Small intestine (tissue), 16 donors: ENCODE measurements at places on chromosomes 16 and 17.

DNA sequence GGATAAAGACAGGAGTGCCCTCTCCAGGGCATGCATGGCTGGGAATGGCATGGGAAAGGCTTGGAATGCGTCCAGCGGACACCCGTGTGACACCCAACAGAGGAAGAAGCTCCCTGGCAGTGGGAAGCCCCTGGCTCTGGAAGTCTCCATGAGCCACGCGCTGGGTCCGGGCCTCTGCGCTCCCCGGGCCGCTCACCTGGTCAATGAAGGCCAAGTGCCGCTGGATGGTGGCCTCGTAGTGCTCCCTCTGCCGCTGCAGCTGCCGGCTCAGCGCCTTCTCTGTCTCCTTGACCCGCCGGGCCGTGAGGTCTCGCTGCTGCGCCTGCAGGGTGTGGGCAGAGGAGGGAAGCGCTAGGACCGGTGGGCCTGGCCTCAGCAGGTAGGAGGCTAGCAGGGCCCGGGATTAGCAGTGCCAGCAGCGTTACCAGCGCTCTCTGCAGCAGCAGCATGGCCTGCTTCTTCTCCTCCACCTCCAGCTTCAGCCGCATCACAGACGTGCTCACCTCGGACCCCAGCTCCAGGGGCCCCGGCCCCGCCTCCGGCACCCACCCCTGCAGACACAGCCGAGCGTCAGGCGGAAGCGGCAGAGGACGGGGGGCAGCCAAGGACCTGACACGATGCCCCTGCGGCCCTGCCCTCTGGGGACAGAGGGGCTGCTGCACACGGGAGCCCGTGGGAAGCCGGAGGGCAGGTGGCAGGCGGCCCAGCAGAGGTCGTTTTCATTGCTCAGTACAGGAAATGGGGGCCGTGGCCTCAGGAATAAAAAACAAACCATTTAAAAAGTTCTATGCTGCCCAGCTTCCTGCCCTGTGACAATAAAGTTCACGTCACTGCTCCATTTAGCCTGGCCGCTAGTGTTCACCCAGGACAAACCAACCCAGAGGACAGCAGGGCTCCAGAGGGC is 26.0 kb downstream of the CEP131 start:
- H3K36me3 ChIP-seq: no peaks in the 10 kb centered on the region
- H3K4me1 ChIP-seq: no peaks in the 10 kb centered on the region
- H3K27me3 ChIP-seq: no peaks in the 10 kb centered on the region
- H3K4me3 ChIP-seq: no peak overlapping the region

- H3K36me3 ChIP-seq: no peaks in the 10 kb centered on the region
- H3K27me3 ChIP-seq: peaks cover 2% of the 10 kb centered on the region
- no peaks in the 10 kb centered on the region for H3K4me1 ChIP-seq
- H3K27ac ChIP-seq: no peak overlapping the region
These were observed 13.4 kb downstream of the ADGRG5 start for GRCh38 chr16:57555831-57556230.

DNA sequence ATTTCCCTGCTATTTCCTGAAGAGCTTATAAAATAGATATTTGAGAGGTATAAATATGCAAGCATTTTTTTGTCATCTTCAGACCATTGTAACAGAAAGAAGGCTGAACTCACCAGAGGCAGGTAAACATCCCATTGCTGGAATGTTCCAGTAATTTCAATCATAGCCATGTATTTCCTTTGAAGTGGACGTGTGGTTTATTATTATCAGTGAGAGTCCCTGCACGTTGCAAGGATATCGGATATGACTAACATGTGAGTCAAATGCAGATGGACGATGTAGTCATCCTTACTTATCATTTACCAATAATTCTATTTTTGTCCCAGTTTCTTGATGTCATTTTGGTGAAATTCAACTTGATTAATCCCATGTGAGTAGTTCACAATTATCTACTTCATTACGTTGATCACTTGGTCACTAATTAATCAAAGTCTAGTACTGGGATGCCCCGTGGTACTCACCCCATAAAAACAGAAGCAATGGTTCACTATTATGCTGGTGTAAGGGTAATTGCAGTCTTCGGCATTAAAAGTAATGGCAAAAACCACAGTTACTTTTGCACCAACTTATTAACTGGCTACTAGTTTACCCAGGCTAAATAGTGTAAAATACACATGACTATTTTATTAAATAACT is 89.5 kb downstream of the VAT1L start:
- no peaks in the 10 kb centered on the region for H3K27me3 ChIP-seq
- no peak for DNase-seq
- no peaks in the 10 kb centered on the region for H3K36me3 ChIP-seq

- no peaks in the 10 kb centered on the region for H3K4me1 ChIP-seq
- peaks cover 88% of the 10 kb centered on the region for H3K36me3 ChIP-seq
- DNase-seq: peak; percentile 52
- no peaks in the 10 kb centered on the region for H3K27me3 ChIP-seq
These were observed 53.5 kb downstream of the KLHDC4 start for GRCh38 chr16:87712184-87712762.

GRCh38 chr17:77451245-77451893 is 310.6 kb downstream of the SEC14L1 start:
- H3K36me3 ChIP-seq: peaks cover 52% of the 10 kb centered on the region
- H3K27me3 ChIP-seq: no peaks in the 10 kb centered on the region
- peak overlapping the region; percentile 56 for H3K4me3 ChIP-seq
- H3K27ac ChIP-seq: peak overlapping the region; percentile 93

DNA sequence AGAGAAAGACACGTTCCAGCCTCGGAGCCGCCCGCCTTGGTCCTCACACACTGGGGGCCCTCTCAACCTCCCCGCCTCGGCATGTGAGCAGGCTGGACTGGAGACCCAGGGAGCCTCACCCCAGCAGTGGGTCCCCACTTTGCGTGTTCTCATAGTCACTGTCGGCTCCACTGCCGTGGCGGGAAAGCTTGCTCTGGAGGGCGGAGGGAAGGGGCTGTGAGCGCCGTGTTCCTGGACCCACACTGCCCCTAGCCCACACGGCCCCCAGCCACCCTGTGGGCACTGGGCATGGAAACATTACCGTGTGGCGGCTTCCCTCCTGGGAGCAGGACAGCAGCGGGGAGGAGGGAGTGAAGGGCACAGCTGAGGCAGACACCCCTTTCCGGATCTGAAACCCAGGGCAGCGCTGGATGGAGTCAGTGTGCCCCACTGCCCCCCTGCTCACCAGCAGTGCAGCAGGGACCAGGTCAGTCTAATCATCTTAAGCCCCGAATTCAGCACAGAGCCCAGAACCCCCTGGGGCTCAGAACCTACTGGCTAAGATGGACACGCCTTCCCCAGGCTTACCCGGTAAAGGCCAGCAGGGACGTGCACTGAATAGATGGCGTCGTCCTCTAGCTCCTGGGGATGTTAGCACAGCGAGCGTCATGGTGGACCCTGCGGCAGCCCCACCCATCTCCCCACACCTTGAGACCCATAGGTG is 7.2 kb downstream of the TP53I13 start:
- peaks cover 94% of the 10 kb centered on the region for H3K36me3 ChIP-seq
- no peak overlapping the region for H3K4me3 ChIP-seq
- no peak for DNase-seq
- no peaks in the 10 kb centered on the region for H3K27me3 ChIP-seq
- peak overlapping the region; percentile 13 for H3K27ac ChIP-seq

DNA sequence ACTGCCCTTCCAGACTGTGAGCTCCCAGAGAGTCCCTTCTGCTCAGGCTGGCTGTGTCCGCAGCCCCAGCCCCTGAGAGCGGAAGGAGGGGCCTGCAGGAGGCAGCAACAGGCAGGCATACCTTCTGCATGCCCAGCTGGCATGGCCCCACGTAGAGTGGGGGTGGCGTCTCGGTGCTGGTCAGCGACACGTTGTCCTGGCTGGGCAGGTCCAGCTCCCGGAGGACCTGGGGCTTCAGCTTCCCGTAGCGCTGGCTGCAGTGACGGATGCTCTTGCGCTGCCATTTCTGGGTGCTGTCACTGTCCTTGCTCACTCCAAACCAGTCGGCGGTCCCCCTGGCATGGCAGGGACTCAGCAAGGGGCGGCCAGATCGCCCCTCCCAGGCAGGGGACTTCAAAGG is 9.0 kb downstream of the RHBDF1 start:
- no peaks in the 10 kb centered on the region for H3K4me1 ChIP-seq
- peaks cover 58% of the 10 kb centered on the region for H3K36me3 ChIP-seq
- DNase-seq: no peak
- H3K27ac ChIP-seq: no peak overlapping the region
- H3K4me3 ChIP-seq: no peak overlapping the region

GRCh38 chr16:11280616-11281522 is at the start of gene PRM1:
Gene PRM1, minus strand, starts transcription at chr16:11281330. Its CDS starts 92 bp downstream, at chr16:11281238.
- no peak within 1 kb of the TSS for H3K4me3 ChIP-seq
- no peaks in the 10 kb centered on the region for H3K27me3 ChIP-seq
- no peak for DNase-seq
